ENCODE measurements at places on chromosomes 3 and 15.

- no peak for DNase-seq
Observed at GRCh38 chr15:59791755-59792154, 102.6 kb upstream of the BNIP2 start.

GRCh38 chr15:85744579-85744978, 50.1 kb downstream of the KLHL25 start:
- no peak for DNase-seq

DNA sequence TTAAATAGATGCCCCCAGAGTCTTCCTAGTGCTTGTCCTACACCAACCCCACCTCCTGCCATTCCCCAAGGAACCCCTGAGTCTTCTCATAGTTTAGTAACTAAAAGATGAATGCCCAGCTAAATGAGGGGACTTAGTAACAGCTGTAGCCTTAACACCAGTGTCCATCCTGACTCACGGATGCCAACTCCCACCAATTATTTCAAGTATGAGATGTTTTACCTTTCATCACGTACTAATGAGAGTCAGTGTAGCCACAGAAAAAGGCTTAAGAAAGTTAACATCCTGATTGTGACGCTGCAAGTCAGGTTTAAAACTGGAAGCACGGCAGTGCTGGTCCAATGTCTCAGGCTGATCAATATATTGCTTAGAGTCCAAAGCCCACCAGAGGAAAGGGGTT, 109.9 kb downstream of the FMN1 start:
- no peak for DNase-seq

GRCh38 chr3:57518276-57518915, 25.7 kb downstream of the DNAH12 start:
- DNase-seq: peak; percentile 7

GRCh38 chr3:142568393-142569017, 10.0 kb downstream of the ATR start:
- DNase-seq: no peak

GRCh38 chr15:42133356-42133755, 23.1 kb downstream of the PLA2G4F start:
- DNase-seq: no peak

DNA sequence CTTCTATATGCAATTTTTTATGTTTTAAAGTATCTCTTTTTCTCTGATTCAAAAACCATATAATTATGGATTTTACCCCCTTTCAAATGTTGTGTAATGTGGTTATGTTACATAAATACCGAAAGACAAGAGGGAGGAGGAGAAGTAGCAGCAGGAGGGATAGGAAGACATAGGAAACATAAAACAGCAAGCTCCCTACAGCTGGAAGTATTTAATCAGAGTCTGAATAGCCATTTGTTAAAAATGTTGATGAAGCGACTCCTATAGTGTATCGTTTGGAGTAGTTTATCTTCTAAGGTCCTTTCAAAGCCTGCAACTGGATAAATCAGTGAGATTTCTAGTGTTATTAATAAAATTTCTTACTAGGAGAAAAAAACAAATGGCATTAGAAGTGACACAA, 598.1 kb upstream of the GOLIM4 start:
- no peak for DNase-seq

GRCh38 chr3:74134831-74135230, 479.6 kb downstream of the CNTN3 start:
- DNase-seq: no peak

DNA sequence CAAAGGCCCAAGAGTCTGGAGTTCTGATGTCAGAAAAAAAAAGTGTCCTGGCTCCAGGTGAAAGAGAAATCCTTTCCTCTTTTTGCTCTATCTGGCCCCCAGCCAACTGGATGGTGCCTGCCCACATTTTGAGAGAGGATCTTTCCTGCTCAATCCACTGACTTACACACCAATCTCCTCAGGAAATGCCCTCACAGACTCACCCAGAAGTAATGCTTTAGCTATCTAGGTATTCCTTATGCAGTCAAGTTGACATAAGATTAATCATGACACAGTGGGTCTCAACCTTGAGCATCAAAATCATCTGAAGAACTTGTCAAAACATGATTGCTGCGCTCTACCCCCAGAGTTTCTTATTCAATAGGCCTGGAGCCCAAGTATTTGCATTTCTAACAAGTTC, 31.2 kb downstream of the STRIT1 start:
- no peak for DNase-seq

GRCh38 chr3:136734382-136735070, 17.7 kb downstream of the STAG1 start:
- no peak for DNase-seq

GRCh38 chr15:42119446-42119760, 25.0 kb upstream of the PLA2G4D start:
- DNase-seq: no peak

- DNase-seq: no peak
Observed at GRCh38 chr3:82293867-82294266, 532.4 kb upstream of the GBE1 start.

DNA sequence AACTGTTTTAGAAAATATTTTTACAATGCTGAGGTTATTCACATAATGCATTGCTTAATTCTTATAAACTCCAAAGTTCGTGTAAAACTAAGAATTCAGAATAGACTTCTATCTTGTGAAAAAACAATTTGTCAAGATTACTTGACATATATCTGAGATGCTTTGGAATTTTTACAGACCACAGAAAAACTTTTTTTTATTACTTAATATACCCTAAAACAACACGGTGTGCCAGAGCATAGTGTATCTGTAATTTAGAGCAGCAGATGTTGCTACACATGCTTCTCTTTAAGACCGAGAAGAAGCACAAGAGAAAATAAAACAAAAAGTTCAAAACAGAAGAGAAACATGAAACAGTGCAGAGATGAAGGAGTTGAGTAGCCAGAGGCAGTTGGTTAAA, 26.4 kb downstream of the ASB7 start:
- no peak for DNase-seq
